ENCODE measurements at places on chromosomes 12 and 14. TPM values are rescaled to one million over a fixed set of nuclear protein-coding genes. Genes with fewer than 3 reads are reported as not detected.

- no peak for DNase-seq
Measured at GRCh38 chr14:92750994-92751400, 2.6 kb upstream of the LGMN start.

- DNase-seq, result no peak
Measured at GRCh38 chr12:104786352-104786751, 171.7 kb downstream of the SLC41A2 start.

- peak; percentile 72 for DNase-seq
Measured at GRCh38 chr12:104485651-104486362, 29.1 kb downstream of the CHST11 start.

DNA sequence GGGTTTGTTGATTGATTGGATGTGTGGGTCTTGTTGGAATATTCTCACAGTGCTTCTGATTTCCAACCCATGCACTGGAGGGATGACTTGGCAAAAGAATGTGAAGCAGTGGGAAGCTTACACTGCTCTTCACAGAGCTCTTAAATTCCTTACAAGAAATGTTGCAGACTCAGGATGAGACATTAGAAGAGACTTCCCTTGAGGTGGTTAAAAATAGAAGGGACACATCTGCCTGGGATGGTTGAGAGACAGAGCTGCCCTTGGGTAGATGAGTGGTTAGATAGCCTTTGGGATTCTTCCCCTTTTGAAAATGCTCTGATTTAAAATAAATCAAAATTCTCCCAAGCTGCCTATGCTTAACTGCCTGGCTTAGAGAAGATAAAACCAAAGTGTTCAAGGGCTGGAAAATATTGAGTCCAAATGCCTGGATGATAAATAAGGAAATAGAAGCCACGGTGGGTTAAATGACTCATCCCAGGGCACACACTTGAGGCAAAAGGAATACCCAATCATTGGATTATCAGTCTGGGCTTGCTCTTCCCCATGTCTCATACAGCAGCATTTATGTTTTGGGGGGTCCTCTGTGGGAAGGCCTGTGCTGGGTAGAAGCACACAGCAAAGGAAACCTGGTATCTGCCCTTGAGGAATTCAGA lies 264.3 kb downstream of the AKAP6 start:
- DNase-seq, result no peak

DNA sequence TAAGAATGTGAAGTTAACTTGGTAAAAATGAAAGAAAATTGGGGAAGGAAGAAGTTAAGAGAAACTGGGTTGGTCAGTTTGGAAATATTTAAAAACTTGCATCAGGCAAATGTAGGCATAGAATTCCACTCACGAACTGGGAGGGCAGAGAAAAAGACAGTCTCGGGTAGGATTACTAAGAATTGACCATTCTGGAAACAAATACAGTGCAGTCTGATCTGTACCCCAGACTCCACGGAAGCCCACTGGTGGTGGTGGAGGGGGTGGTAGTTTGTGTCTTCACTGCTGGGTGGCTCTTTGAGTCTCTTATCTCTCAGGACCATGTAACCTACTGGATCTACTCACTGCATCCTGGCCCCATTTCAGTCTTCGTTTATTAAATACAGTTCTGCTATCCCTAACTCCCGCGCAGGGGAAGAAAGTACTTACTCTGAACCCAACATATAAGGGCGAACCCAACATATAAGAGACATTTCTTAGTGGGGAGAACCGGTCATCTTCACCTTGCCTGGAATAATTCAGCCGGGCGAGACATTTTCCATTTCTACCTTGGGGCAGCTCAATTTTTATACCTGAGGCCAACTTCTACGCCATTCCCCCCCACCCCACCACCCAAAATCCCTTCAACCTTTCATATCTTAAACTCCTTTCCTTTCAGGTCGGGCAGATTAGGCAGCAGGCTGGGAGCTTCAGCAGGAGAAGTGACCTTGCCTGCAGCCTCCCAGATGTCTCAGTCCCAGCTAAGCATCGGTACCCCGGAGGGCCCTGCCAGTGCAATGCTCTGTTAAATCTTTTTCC lies 1.7 kb downstream of the SLC2A3 start:
- DNase-seq, result no peak

- DNase-seq, result no peak
Measured at GRCh38 chr12:42444192-42444943, 118.4 kb downstream of the PPHLN1 start.

- DNase-seq, result no peak
Measured at GRCh38 chr12:128613837-128614590, 209.7 kb downstream of the SLC15A4 start.

- no peak for DNase-seq
Measured at GRCh38 chr12:93008044-93008778, 79.1 kb upstream of the EEA1 start.

DNA sequence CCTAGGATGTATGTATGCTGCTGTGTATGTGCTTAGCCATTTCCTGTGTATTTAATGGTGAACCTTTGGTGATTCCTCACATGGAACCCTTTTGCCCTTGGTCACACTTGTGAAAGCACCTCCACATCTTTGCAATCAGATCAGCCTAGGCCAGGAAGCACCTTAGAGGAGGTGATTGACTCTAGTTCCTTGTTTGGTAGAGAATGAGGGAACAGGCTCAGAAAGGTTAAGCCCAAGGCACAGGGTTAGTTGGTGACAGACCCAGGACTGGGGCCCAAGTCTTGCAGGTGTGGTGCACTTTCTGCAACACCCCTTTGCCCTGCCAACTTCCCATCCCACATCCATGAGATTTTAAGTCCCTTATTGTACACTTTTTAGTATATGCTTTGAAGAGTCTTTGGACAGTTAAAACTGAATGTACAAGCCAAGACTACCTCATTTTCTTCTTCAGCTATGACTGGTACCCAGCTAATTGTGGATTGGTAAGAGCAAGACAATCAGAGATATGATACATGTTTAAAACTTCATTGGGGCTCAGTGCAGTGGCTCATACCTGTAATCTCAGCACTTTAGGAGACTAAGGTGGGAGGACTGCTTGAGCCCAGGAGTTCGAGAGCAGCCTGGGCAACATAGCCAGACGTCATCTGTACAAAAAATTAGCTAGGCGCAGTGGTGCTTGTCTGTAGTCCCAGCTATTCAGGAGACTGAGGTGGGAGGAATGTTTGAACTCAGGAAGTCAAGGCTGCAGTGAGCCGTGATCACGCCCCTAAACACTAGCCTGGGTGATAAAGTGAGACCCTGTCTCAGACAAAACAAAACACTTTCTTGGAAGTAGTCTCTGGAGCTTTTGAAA lies 71.1 kb downstream of the RASSF3 start:
- DNase-seq, result no peak

- DNase-seq, result no peak
Measured at GRCh38 chr12:88519802-88520435, 60.4 kb downstream of the KITLG start.

GRCh38 chr14:100223332-100224201 lies 15.4 kb upstream of the YY1 start:
- no peak for DNase-seq

DNA sequence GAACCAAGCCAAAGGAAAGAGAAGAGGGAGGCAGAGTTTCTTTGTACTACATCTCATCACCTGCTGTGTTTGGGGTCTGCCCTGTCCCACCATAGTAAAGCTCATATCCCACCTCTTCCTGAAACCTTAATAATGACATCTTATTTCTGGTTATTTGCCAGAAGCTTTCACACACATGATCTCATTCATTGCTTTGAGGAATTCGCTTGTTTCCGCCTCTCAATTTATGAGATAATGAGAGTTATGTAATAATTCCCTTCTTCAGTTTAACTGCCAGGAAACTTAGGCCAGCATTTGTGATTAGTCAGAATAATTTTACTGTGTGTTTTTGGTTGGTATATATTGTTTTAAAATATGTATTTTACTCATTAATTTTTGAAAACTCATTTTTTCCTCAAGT lies 205.2 kb downstream of the CACNA1C start:
- DNase-seq, result no peak

DNA sequence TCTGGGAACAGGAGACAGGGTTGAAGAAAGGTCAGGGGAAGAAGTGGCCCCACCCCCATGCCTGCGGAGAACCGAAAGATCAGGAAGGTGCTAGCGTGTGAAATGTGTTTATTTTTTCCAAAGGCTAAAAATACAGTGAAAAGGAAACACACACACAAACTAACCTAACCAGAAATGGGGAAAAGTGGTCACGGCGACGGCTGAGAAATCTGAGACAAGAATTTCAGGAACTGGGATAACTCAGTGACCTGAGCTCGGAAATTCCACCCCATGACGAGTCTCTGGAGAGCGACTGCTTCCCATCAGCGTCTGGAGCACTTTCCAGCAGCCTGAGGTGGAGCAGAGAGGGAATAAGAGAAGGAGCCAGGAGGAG lies 16.6 kb upstream of the RND1 start:
- DNase-seq, result no peak

- DNase-seq, result no peak
Measured at GRCh38 chr12:48786591-48787544, 2.0 kb downstream of the ADCY6 start.

GRCh38 chr14:91413547-91414474 lies 3.8 kb downstream of the CCDC88C start:
- DNase-seq, result peak; percentile 55

GRCh38 chr14:58131386-58131785 lies 20.6 kb downstream of the ARMH4 start:
- no peak for DNase-seq

DNA sequence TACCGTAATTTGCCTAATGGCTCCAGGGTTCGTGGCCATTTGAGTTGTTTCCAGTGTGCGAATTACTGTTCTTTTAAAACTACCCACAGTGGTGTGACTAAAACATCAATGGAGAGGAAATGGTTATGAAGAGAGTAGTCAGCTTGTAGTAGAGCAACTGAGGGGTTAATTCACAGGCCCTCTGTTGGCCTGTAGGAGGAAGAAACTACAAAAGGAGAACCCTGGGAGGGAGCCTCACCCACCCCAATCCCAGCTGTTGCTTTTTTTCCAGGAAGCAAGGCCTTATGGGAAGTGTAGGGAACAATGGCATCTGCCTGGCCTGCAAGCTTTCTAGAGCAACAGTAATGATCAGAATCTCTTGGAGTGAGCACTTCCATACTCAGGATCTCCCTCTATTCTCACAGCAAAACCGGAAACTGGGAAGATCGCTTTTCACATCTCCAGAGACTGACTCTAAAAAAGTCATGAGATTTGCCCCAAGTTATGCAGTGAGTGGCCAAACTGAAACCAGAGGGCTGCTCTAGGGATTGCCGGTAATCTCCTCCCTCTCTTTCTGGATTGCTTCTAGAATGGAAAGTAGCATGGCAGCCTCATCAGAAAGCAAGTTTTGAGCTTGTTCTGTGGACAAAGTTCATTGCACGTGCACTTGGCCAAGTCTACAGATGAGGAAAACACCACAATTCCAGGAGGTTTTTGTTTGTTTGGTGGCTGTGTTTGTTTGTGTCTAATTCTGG lies 125.3 kb upstream of the PWP1 start:
- DNase-seq, result no peak

- peak; percentile 35 for DNase-seq
Measured at GRCh38 chr14:60721326-60722106, 2.6 kb downstream of the SIX4 start.

- no peak for DNase-seq
Measured at GRCh38 chr12:64633011-64633939, 23.0 kb downstream of the RASSF3 start.

DNA sequence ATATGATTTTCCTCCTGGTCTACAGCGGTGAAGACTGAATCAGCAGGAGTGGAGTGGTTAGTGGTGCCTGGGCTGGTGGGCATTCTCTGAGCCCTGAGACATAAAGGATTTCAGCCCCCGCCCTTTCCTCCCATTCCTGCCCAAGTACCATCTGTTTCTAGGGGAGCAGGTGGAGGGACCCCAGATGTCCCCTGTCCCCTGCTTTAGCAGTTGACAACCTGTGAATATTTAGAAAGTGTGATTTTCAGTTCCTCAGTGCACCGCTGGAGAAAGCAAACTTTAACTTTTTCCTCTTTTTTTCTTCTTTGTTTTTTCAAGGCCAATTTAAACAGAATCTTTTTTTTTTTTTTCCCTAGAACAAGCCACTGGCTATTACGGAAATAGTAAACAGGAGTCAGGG lies 163.8 kb upstream of the MYL2 start:
- no peak for DNase-seq

Gene CELA1
- total RNA-seq, result not detected

Gene ARF3
- 122 TPM for total RNA-seq

Gene C12orf60
- 2.4 TPM for total RNA-seq

Gene FOXG1
- not detected for total RNA-seq

Gene DTX1
- 0.18 TPM for total RNA-seq

Gene MLH3
- 16.6 TPM for total RNA-seq

Gene PTPRB
- total RNA-seq, result not detected

Gene FOS
- total RNA-seq, result 53.5 TPM

Gene SSPN
- total RNA-seq, result not detected
